ENCODE measurements at places on chromosomes 4 and X.

DNA sequence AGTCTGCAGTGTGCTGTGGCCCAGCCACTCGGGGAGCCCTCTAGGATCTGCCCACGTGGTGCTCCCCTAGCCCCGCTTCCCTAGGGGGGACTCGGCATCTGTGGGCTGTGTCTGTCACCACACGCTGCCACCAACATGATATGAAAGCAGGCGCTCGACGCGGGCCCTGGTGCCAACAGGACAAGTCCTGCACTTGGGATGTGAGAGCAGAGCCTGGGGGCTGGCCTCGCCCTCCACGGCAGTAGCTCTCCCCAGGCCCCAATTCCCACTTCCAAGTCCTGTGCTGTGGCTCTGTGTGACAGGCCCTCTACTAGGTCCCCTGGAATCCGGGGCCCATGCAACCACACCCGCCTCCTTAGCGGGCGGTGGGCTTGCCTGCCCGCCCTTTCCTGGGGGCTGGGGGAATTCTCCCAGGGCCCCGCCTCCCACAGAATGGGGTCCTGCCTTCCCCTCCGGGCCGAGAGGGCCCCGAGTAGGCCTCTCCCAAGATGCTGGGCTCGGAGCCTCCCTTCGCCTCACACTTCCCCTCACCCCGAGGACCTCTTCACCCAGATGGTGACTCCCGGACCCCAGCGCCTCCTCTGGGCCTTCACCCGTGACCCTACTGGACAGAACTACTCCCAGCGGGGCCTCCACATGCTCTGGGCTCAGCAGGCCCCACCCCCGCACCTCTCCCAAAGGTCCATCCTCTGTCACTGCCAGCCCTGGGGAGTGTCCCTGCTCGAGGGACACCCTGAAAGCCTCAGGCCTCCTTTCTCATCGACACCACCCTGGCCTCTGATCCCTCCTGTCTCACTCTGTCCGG, 11.2 kb downstream of the LRPAP1 start:
- no peak for DNase-seq

DNA sequence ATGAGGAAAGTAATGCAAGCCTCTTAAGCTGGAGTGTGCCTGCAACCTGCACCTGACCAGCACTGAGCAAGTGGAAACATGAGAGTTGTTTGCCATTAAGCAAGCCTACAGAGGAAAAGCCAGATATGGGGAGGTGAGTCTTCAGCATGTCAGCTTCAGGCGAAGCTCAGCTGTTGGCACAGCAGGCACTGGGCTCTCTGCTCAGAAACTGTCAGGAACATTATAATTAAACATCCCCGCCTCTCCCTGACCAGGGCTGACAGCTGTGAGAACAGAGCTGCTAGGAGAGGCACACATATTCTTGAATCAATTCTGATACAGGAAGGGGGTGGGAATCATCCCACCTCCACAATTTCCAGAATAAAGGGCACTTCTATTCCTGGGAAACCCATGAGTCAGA, 19.0 kb upstream of the DCX start:
- no peak for DNase-seq

DNA sequence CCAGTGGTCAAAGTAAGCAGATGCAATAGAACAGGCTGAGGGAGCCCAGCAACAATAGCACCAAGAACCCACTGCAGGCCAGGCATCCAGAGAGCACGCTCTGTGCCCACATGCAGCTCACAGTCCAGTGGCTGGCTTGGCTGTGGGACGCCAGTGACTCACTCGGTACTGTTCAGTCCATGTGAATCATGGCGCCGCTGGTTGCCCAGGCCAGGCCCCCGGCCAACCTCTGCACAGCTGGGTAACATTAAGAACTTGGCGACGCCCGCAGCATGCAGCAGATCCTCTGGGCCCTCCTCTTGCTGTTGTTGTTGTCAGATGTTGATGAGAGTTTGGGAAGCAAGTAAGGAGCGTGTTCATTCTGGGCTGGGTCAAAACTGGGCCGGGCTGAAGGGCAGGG, 60.5 kb downstream of the MSX1 start:
- DNase-seq: no peak

- peak; percentile 28 for DNase-seq
Measured at GRCh38 chr4:72302981-72303704, 265.9 kb downstream of the ADAMTS3 start.

DNA sequence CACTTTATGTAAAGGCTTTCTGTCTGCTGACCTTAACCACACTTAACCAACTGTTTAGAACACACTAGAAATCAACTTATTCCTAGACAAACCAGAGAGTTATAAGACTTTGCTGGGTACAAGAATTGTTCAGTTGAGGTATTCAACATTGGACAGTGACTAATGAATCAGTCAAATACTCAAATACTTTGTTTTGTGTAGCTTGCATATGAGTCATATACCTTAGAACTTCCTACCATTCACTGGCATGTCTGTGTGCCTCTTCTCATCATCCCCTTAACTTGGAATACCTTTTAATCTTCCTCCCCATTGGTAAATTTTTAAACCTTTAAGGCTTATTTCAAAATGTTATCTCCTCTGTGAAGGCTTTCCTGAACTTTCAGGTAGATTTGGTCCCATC, 708.8 kb upstream of the GRIA3 start:
- no peak for DNase-seq

DNA sequence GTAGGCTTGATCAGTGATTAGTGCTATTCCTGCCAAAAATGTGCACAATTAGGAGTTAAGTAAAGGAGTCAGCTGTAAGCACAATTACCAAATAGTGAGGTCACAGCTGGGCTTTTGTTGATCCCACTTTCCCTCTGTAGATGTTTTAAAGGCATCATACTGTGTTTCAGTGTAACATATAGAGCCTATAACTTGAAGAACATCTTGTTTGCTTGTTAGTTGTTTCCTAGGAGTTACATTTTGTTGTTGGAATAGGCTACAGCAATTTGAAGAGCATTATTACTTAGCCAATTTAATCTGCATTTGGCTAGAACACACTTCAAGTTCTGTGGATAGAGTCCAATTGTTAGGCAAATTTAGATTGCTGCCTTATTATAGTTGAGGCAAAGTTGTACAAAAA, 210.7 kb upstream of the MAD2L1 start:
- DNase-seq: no peak

DNA sequence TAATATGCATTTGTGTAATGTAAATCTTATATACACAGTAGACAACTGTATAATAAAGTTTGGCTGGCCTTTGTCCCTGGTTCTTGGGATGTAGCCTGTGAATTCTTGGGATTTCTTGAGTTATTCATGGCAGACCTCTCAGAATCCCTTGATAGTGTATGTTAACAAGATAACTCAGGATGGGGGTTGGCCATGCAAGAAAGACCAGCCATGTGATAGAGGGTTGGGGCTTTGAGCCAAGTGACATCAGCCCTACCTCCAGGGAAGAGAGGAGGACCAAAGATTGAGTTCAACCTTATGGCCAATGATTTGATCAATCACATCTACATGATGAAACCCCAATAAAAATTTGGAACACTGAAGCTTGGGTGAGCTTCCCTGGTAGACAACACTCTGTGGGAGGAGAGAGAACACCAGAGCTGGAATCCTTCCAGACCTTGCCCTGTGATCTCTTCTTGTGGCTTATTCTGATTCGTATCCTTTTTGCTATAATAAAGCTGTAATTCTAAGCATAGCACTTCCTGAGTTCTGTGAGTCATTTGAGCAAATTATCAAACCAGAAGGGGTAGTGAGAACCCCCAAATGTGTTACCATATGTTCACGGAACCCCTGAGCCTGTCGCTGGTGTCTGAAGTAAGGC, 11.3 kb downstream of the SLC2A9 start:
- no peak for DNase-seq

DNA sequence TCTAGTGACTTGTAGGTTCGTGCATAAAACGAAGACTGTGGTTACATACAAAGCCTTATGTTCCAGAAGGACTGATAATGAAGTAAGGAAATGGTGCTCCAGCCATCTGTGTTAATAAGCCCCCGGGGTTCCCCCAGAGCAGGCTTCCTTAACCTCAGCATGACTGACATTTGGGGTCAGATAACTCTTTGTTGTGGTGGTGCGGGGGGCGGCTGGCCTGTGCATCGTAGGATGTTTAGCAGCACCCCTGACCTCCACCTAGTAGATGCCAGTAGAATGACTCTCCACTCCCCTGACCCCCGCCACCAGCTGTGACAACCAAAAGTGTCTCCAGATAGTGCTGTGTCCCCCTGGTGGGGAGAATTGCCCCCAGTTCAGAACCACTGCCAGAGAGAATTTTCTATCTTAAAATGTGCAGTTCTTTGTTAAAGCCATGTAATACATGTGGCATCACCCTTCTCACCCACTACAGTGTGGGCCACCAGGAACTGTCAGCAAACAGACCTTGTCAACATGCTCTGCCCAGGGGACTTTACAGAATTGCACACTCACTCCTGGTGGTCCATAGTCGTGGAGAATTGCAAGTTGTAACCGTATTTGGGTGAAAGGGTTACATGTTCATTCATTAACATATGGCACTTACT, 7.5 kb downstream of the SH3KBP1 start:
- peak; percentile 33 for DNase-seq

DNA sequence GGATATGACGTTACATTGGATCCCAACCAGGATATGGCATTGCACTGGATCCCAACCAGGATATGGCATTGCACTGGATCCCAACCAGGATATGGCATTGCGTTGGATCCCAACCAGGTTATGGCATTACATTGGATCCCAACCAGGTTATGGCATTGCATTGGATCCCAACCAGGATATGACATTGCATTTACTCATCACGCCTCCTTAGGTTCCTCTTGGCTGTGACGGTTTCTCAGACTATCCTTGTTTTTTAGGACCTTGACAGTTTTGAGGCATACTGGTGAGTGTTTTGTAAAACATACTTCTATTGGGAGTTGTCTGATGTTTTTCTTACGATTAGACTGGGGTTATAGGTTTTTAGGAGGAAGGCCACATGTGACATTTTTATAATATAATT, 5.4 kb upstream of the ACSL1 start:
- DNase-seq: no peak

DNA sequence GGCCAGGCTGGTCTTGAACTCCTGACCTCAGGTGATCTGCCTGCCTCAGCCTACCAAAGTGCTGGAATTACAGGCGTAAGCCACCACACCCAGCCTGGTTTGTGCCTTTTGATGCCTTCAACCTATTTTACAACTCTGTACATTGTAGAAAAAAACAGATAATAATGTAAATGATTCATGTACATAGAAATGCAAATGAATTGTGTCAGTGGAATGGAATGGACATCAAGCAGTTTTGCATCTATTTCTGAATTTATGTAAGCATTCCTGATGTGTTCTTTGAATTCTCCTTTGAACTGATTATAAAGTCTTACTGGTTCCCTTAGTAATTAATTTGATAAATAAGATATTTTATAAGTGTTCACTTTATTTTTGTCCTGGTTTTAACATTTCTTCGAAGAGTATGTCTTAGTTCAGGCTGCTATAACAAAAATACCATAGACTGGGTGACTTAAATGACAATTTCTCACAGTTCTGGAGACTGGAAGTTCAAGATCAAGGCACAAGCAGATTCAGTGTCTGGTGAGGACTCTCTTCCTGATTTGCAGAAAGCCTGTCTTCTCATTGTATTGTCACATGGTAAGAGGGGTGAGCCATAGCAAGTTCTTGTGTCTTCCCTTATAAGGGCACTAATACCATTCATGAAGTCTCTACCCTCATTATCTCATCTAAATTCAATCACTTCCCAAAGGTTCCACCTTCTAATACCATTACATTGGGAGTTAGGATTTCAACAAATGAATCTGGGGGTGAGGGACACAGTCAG, 162.2 kb upstream of the S100G start:
- no peak for DNase-seq

DNA sequence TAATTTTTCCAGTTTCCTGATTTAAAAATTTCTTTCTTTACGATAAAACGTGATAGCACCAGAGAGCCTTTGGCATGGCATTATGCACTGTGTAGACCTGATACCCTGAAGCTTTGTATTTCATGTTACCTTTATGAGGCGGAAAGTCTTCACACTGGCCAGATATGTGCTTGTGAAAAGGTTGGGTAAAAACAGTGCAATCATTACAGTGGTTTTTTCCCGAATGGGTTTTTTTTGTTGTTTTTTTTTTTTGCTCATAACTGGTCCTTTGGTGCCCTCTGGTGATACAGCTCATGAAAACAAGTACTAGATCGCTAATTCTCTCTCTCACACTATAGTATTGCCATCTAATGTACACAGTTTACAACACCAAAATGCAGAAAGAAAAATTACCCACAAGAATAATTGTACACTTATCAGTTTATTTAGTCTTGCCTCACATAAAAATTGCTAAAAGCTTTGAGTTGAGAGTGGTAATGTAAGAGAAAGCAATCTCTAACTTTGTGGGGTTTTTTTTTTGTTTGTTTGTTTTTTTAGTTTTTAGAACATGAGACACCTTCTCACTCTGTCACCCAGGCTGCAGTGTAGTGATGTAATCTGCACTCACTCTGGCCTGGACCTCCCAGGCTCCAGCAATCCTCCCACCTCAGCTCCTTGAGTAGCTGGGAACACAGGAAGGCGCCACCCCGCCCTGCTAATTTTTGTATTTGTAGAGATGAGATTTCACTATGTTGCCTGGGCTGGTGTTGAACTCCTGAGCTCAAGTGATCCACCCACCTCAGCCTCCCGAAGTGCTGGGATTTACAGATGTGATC, 21.3 kb downstream of the SPCS3 start:
- no peak for DNase-seq

DNA sequence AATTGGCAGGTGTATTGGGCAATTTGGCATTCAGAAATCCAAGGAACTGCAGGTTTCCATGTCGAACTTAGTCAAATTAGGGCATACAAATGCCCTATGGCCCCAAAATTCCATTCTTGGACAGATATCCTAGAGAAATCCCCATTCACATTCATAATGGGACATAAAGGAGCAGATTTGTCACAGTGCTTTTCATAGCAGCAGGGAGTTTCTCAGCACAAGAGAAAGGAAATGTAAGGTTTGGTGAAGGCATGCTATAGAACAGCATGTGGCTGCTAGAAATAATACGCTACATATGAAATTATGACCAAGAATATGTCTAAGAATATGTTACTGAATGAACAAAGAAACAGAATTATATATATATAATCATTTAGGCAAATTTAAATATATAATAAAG, 437.5 kb upstream of the BOD1L1 start:
- DNase-seq: no peak

- no peak for DNase-seq
Measured at GRCh38 chr4:154560419-154560801, 2.4 kb upstream of the FGB start.

- DNase-seq: no peak
Measured at GRCh38 chr4:138890891-138891570, 124.5 kb upstream of the NOCT start.

DNA sequence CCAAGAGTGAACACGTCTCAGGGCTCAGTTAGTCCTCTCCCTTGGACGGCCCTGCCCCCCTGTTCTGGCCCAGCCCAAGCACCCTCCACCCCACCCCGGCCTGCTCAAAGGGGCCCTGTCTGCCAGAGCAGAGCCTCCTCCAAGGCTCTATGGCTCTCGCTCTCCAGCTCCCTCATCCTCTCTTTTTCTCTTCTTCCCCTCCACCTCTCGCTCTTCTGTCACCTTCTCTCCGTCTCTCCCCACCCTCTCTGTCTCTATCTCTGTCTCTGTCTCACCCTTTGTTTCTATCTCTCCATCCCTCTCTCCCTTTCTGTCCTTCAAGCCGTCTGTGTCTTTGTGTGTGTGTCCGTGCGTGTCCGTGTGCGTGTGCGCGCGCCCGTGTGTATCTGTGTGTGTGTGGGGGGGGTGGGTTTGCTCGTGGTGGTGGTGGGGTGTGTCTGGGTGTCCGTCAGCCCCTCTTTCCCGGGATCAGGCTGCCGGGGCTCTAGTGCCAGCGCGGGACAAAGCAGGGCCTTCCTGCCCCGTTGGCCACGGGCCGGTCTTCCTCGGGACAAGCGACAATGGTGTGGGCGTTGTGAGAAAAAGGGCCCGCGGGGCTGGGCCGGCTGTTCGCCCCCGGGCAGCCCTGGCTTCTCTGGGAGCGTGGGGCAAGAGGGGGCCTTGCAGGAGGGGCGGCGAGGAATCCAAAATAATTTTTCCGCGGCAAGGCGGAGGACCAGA, 8.7 kb downstream of the FRG2 start:
- DNase-seq: no peak

Measured in activated naive CD8-positive, alpha-beta T cell treated with anti-CD3 and anti-CD28 coated beads, Interleukin-2, amount 10 ng/mL, durations not matched to agents 7 days and 5 days (primary cell).